ENCODE measurements at places on chromosomes 12 and 14. TPM values are rescaled to one million over a fixed set of nuclear protein-coding genes. Genes with fewer than 3 reads are reported as not detected.

TOMM20L gene
- not detected for total RNA-seq

MORN3 gene
- 0.18 TPM for total RNA-seq

NYNRIN gene
- 1.7 TPM for total RNA-seq

- H3K27ac ChIP-seq: no peak overlapping the region
- no peaks in the 10 kb centered on the region for H3K4me1 ChIP-seq
- H3K36me3 ChIP-seq: no peaks in the 10 kb centered on the region
- no peak for DNase-seq
Observed at GRCh38 chr12:125454786-125455480, 389.7 kb downstream of the AACS start.

DNA sequence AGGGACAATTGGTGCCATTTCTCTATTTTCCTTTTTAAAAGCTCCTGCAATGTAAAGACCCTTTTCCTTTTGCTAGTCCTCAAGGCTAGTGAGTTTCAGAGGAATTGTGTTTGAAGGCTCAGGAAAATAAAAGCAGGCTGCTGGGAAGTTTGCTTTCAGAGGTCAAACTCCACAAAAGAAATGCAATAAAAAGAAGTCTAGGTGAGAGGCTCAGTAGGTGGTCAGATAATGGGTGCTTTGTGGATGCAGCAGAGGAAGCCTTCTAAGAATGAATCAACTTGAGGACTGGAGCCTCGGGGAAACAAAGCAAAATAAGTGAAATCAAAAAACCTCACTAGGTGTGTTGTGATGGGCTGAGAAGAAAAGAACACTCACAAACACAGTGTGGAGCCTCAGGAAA lies 10.3 kb downstream of the CCDC175 start:
- H3K4me3 ChIP-seq: no peak overlapping the region
- H3K4me1 ChIP-seq: no peaks in the 10 kb centered on the region
- H3K27ac ChIP-seq: no peak overlapping the region

GRCh38 chr12:104422441-104422840 lies 34.3 kb upstream of the CHST11 start:
- H3K4me1 ChIP-seq: peaks cover 2% of the 10 kb centered on the region
- H3K27me3 ChIP-seq: peaks cover 43% of the 10 kb centered on the region
- DNase-seq: no peak
- no peak overlapping the region for H3K4me3 ChIP-seq
- no peak overlapping the region for H3K27ac ChIP-seq
- no peaks in the 10 kb centered on the region for H3K36me3 ChIP-seq

GRCh38 chr12:85393606-85394005 lies 113.6 kb downstream of the ALX1 start:
- H3K36me3 ChIP-seq: no peaks in the 10 kb centered on the region
- H3K4me3 ChIP-seq: no peak overlapping the region
- no peak overlapping the region for H3K27ac ChIP-seq
- no peaks in the 10 kb centered on the region for H3K27me3 ChIP-seq

DNA sequence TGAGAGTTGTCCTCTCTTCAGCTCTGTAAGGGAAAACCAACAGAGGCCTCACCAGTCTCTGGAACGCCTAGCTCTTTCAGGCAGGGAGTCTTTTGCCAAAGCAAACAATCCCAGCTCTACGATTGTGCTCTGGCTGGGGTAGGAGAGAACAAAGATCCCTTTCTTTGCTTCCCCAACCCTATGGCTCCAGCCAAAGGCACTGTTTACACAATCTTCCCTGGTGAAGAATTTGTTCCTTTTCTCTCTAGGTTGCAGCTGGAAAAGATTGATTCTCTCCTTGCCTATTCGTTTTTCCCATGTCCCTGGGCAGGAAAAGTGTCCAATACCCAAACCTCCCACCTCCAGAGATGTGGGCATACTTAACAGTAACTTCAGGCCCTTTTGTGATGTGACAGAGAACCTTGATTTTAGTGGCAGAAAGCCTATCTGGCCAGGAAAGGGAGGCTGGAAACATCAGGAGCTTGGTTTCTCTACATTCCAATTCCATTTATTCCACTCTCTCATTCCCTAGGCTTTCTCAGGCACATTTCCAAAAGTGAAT lies 16.8 kb downstream of the ATP5MC2 start:
- peak; percentile 88 for DNase-seq
- H3K27me3 ChIP-seq: no peaks in the 10 kb centered on the region
- no peak overlapping the region for H3K4me3 ChIP-seq
- peaks cover 6% of the 10 kb centered on the region for H3K36me3 ChIP-seq
- H3K27ac ChIP-seq: peak overlapping the region; percentile 91

GRCh38 chr12:111361717-111362576 lies 6.9 kb downstream of the PHETA1 start:
- peaks cover 17% of the 10 kb centered on the region for H3K36me3 ChIP-seq
- H3K4me3 ChIP-seq: no peak overlapping the region
- no peaks in the 10 kb centered on the region for H3K27me3 ChIP-seq
- 0 out of 2 replicates have a peak, but pooled peaks cover 2% of the 10 kb centered on the region for H3K4me1 ChIP-seq
- no peak overlapping the region for H3K27ac ChIP-seq

DNA sequence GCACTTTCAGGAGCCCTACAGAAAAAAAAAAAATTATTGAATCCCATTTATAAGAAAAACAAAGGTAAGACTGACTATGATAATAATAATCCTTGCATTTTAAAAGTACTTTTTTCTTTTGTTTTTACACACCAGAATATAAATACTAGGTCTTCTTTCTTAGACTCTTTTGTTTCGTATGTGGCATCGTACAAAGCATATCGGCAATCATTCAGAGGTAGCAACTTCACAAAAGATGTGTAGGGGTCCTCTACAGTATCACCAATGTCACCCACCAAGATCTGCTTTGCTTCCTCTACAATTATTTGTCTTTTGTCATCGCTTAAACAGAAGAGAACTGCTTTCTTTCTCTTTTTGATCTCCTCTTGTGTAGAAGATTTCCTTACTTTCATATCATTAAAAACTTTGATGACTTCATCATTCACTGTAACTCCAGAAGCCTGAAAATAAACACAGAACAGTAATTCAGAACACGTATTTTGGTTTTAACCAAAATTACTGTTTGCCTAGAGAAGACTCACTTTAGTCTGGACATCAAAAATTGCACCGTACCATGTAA lies 1.2 kb downstream of the CFL2 start:
- peak overlapping the region; percentile 77 for H3K4me3 ChIP-seq
- peaks cover 5% of the 10 kb centered on the region for H3K4me1 ChIP-seq
- DNase-seq: no peak
